ENCODE measurements at places on chromosomes 7 and 10.
A peak's percentile ranks its signal among the peaks of the same experiment; 100 is the strongest.

DNA sequence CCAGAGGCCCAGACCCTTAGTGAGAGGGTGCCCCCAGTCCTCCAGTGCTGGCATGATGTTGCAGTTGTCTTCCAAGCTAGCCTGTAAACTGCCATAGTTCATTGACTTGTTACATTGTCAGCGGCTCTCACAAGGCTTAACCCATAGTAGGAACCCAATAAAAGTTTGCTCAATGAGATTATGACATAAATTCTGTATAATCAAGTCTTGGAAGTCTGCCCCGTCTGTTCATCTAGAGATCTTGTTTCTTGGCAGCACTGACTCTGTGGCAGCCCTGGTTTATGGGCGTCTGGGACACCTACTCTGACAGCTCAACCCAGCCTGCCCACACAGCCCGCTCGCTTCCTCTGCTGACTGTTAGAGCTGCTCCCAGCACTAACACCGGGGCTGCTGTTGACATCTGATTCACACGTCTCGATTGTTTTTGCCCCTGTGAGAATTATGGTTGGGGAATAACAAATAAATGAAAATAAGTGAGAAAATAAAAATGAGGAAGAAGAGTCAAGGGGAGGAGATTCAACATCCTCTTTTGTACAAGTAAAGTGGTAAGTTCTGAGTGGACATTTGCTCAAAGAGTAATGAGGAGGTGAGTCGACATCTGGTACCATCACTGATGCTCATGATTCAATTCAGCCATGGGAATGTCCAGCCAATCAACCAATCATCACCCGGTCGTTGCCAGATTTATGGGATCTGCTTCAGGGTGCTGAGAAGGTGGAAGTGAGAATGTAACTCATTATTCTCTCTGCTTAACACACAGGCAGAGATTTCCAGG, 160.8 kb downstream of the SPAG6 start:
- peak; percentile 54 for DNase-seq

DNA sequence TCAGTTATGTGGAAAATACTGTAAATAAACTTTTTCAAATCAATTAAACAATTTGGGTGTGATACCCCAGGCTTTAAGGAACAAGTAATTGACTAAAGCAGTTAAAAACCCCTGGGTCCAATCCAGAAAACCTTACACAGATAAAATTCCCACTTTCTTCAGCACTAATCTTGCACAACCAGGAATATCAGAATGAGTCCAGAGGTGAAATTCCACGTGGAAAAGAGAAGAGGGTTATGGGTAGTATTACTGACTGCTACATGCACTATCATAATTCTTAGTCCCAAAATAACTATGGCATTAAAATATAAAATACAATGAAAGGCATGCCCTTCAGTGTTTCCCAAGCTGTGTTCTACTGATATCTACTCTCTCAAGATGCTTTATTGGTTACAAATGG, 135.7 kb upstream of the STEAP4 start:
- DNase-seq = no peak

DNA sequence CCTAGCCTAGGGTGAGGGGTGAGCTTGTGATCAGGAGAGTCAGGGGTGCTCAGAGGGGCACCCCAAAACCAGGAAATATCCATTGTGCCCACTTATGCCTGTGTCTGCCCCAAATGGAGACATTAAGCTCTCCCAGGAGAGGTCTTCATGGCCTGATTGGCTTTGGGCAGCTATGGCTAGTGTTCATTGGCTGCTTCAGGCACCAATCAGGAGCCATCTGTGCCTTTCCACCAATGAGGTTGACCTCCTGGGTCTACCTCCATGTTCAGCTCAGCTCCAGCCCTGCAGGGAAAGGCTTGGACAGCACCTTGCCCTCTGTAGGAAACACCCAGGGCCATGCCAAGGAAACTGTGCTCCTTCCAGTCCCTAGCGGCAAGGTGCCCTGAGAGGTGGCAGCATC, 23.9 kb upstream of the HSPB1 start:
- no peak for DNase-seq

DNA sequence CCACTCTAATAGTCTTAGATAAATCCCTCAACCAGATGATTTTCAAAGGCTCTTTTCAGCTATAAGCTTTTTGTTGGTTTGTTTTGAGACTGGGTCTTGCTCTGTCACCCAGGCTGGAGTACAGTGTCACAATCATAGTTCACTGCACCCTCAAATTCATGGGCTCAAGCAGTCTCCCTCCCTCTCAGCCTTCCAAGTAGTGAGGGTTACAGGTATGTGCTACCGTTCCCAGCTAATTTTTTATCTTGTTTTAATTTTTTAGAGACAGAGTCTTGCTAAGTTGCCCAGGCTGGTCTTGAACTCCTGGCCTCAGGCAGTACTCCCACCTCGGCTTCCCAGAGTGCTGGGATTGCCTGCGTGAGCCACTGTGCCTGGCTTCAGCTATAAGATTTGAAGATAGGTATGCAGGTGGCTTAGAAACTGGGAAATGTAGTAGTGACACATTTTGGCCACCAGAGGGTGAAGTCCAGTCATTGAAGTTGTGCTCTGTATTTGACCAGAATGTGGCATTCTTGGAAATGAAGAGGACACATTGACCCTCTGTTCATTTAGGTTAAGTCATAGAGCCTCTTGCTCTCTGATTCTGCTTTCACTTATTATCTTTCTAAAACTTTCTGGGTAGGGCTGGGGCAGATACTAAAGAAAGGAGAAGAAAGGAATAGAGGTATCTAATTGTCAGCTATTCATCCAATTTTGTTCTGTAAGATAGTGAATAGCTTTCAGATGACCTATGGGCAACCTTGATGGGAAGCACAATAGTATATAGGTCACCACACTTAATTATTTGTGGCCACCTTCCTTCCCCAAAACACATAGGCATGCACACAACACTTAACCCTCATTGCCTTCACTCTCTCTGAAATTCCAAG, 36.0 kb downstream of the R3HCC1L start:
- DNase-seq = peak; percentile 33

DNA sequence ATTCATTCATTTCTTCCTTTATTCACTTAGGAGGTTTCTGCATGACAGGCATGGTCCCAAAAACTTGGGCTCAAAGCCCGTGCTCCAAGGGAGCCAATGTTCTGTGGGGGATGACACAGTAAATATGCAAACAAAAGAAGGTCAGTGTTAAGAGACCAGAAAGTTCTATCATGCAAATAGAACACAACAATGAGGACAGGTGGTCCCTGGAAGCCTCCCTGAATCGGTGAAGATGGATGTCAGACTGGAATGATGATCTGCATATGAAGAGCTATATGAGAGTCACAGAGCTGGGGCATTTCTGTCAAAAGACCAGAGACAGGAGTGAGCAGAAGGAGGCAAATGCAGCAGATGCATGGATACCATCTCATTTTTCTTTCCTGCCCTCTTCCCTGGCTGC, 129.0 kb downstream of the ABCA13 start:
- no peak for DNase-seq

GRCh38 chr10:64234489-64234888, 713.3 kb downstream of the REEP3 start:
- no peak for DNase-seq

DNA sequence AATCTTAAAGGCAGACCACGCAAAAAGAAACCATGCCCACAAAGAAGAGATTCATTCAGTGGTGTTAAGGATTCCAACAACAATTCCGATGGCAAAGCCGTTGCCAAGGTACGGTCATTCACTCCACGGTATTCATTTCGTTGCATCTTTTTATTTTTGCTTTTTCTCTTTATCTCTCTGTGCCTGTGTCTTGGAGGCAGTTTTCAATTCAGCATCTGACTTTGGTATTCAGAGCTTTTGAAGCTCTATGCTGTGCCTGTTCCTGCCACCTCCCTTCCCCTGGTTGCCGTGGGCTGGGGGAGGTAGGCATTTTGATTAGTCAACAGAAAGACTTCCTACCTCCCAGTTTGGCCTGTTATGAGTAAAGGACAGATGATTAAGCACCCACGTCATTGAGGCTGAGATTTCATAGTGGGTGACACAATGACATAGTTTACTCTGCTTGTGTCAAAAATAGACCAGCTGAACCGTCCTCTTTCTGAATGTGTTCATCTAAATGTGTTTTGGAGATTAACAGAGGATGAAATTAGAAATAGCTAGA, 149.5 kb downstream of the ARID5B start:
- DNase-seq = peak; percentile 87

DNA sequence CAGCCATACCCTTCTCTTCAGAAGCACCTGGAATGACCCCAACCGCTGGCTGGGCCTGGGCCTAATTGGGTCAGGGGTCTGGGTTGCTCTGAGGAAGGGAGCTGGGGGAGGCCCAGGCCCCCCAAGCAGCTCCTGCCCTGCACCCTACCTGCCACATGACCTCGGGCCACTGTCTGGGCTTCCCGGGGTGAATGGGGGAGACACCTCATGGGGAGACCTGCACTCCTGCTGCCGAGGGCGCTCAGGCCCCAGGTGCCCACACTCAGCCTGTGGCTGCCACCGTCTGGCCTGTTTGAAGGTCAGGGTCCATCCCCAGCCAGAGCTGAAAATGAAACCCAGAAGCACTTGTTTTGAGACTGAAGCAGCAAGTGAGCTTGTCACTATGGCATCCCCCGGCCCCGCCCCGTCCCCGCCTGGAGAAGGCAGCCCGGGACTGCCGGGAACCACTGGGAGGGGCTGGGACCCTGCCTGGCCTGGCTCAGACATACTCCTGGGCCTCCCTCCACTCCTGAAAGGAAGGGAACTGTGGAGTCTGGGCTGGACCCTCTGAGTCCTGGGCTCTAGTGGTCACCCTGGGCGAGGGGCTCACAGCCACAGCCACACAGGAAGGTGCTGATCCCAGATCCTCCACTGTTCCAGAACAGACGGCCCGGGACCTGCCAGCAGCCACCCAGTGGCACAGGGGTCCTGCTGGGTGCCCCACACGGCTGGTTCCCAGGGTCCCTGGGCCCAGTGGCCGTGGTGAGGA, 7.4 kb upstream of the MICALL2 start:
- DNase-seq = no peak

Data from activated CD4-positive, alpha-beta T cell treated with anti-CD3 and anti-CD28 coated beads for 48 hours (primary cell).